Nucleus accumbens (tissue), 56 donors: ENCODE measurements at places on chromosomes 11 and 22.

DNA sequence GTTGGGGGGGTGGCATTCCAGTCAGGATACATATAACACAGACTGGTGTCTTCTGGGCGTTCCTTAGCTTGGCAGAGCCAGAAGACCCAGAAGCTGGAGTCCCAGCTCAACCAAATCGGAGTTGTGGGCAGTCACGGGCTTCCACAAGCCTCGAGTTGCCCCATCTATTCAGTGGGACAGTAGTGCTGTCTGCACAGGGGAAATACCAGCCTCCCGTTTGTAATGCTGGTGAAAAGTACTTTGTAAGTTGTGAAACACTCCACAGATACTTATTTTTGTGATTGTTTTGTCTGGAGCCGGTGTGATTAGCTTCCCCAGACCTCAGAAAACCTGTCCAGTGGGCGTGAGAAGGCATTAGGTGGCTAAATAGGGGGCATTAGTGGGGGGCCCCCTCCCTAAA lies 13.6 kb downstream of the DGKZ start:
- no peak for DNase-seq

DNA sequence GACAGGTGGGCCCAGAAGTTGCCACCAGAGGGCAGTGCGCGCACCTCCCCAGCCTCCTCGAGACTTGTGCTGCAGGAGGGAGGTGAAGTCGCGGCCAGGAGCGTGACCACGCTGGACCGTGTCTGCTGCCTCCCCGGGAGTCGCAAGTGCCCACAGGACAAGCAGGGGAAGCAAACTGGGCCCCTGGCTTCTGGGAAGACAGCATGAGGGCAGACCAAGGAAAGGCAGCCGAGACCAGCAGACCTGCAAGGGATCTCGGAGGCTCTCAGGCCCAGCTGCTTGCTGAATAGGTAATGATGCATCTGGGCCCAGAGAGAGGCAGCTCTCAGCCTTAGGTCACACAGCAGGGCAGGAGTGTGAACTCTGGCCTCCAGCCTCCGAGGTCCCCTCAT lies 17.0 kb upstream of the IL2RB start:
- no peak for DNase-seq

DNA sequence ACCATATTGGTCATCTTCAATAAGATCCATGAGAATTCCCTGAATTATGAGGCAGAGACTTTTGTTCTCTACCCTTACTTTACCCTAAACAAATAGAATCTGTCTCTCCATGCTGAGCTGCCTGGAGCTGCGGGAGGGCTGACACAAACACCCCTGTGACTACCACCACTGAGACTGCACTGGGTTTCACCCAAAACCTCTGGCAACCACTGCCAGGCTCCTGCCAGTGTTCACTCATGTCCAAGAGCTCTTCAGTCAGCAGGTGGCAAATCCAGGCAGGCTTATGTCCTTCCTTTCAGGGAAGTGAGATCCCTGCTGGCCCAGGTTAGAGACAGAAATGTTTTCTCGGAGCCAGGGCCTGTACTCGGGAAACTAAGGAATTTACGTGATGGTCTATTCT lies 1105.3 kb downstream of the LRRC4C start:
- no peak for DNase-seq

GRCh38 chr11:121503051-121503450 lies 50.3 kb upstream of the SORL1-AS1 start:
- no peak for DNase-seq

GRCh38 chr11:106937111-106937510 lies 81.2 kb downstream of the GUCY1A2 start:
- DNase-seq, result no peak
